Activated CD8-positive, alpha-beta memory T cell treated with anti-CD3 and anti-CD28 coated beads for 4 hours (primary cell): ENCODE measurements at places on chromosomes 1 and 21.
A peak's percentile ranks its signal among the peaks of the same experiment; 100 is the strongest.

- DNase-seq: no peak
Observed at GRCh38 chr1:205216588-205216987, 5.1 kb upstream of the DSTYK start.

DNA sequence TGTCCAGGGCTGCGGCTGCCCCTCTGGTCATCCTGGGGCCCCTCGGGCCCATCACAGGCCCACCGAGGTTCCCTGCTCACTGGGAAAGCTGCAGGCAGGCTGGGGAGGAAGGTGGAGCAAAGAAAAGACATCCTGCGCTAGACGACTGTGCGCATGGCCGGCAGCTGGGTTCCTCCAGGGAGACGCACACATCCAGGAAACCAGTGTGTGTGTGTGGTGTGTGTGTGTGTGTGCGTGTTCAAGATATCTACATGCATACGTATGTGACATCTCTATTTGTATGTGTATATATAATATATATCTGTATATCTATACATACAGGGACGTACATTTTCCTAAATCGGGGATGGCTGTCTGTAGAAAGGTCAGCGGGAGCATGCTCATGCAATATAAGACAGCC, 63.7 kb downstream of the ACOT7 start:
- DNase-seq: no peak

GRCh38 chr1:228901936-228902681, 166.8 kb downstream of the RHOU start:
- no peak for DNase-seq

- no peak for DNase-seq
Observed at GRCh38 chr1:87612956-87613355, 284.3 kb downstream of the LMO4 start.

GRCh38 chr1:95396557-95396956, 162.5 kb downstream of the RWDD3 start:
- no peak for DNase-seq

DNA sequence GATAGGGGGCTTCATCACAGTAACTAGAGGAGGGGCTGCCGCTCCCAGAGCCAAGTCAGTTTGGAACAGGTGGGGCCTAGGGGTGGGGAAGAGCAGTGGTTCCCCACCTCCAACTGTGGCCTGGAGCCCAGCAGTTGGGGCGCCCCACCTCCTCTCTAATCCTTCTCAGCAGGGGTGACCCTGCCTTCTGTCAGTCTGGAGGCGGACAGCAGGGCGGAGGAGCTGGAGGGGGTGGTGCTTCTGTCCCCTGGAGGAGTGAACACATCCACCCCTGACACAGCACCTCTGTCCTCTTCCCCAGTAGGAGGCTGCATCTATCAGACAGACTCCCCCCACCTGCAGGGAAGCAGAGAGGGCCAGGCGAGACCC, 73.8 kb downstream of the MRPL37 start:
- no peak for DNase-seq

DNA sequence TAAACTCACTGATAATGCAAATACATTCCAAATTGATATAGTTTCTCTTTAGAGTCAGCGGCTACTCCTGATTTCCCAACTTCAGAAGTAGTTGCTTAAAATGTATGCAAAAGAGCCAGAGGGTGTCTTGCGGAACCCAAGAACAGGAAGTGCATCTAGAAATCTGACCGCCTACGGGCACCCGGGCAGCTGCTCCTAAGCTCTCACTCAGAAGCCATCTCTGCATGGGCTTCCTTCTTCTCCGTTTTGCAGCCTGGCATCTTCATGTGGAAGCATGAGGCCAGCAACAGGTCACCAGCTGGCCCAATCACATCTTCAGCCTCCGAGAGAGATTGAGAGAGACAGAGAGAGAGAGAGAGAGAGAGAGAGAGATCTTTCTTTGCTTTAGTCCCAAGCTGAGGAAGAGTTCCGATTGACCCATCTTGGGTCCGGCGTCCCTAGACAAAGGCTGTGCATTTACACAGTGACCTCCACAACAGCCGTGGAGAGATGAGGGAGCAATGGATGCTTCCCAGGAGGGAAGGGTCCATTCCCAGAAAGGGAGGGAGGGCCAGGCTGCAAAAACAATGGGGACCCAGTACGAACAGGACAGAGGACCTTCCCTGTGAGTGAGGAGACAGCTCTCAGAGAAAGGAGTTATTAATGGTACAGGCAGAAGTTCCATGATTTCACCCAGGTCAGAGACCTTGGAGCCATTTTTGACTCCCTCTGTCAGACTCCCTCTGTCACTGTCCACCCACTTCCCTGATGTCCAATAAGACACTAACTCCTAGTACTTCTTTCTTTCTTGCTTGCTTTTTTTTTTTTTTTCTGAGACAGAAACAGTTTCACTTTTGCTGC, 28.2 kb upstream of the SLC30A1 start:
- no peak for DNase-seq

- no peak for DNase-seq
Observed at GRCh38 chr1:17001760-17002523, 9.8 kb downstream of the ATP13A2 start.

DNA sequence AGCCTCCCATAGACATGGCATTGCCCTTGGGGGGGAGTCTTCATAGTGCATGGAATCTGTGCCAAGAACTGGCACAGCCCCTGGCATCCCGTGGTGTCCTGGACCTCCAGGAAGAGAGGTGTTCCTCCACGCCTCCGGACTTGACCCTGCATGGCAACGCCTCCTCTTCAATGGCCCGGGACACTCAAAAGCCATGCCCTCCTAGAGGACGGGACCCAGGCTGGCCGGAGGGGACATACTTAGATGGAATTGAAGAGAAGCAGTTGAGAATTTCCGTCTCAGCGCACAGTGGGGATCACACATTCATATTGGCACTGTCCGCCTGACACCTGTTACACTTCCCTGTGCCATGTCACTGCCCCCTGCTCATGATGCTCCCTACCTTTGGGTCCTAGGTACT, 38.4 kb upstream of the TENT5C start:
- no peak for DNase-seq

DNA sequence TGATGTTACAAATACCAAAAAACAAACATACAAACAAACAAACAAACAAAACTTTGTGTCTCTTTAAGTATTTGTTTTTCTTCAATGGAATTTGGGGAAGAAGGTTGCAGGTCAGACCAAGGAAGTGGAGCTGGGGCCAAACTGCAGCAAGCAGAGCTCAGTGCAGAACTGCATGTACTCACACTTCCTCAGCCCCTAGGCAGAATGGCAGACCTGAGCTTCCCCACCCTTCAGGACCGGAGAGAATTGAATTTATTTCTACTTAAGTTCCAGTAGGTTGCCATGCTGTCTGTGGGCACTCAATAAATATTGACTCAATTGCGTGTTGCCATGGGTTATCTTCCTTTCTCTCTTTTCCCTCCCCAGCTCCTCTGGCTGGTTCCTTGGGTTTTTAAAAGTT, 173.6 kb downstream of the PTGER3 start:
- DNase-seq: no peak

- no peak for DNase-seq
Observed at GRCh38 chr1:154411525-154411924, 6.4 kb downstream of the IL6R start.

DNA sequence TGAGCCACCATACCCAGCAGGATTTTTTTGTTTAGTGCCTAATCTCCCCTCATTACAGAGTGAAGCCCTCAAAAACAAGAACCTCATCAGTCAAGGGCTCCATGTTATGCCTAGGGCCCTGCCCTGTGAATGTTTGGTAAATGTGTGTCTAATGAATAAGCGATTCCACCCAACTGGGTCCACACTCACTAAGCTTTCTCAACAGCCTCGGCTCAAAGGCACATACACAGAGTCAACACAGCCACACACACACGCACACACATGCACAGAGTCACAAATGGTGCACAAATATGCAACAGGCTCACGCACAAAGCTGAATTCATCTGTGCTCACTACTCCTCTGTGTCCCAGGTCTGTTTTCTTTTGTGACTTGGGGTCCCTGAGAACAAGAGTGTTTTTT, 11.7 kb upstream of the SYNC start:
- DNase-seq: no peak

DNA sequence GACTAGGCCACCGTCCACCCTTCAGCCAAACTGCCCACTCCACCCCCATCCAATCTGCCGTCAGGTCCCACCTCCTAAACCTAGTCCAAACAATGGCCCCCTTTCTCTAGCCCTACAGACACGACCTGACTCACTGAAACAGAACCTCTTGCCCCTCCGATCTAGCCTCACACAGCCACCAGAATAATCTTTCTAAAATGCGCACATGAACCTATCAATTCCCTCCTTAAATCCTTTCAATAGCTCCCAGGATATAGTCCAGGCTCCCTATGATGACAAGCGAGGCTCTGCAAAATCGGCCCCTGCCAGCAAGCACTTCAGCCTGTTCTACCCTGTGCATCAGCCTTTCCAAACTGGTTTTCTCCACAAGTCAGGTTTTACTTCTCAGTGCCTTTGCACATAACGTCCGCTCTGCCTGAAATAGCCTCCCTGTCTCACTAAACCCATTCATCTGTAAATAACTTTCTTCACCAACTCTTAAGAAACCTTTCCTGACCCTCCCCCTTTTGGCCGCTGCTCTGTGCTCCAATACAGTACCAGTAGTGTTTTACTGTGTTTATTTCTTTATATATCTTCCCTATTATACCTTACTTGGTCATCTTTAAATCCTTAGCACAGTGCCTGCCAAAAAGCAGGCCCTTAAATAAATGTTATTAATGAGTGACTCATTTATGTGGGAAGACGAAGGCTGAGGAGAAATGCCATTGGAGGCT, 9.0 kb upstream of the CDC20 start:
- DNase-seq: no peak

- DNase-seq: no peak
Observed at GRCh38 chr21:33938381-33938780, 22.8 kb upstream of the ATP5PO start.

- DNase-seq: no peak
Observed at GRCh38 chr21:25916226-25916625, 181.5 kb downstream of the GABPA start.

DNA sequence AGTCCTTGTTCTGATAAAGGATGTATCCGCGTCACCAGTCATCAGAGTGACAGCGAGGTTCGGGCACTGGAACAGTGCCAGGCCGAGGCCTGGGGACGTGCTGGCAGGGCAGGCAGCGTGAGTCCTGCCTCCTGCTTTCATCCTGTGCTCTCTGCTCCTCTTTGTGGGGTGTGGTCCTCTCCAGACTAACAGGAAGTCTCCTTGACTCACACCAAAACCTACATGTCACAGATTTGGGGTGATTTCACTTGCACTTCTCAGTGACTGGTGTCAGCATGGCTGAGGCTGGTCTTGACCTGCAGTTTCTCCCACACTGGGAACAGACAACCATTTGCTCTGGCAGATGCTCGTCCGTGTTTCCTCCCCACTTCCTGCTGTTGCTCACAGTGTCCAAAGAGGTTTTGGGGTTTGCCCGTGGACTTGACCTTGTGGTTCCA, 8.8 kb upstream of the NLRP3 start:
- peak; percentile 39 for DNase-seq

- DNase-seq: no peak
Observed at GRCh38 chr1:26003262-26003661, 5.4 kb upstream of the PAFAH2 start.

- DNase-seq: no peak
Observed at GRCh38 chr1:226797151-226797550, 58.1 kb upstream of the ITPKB start.

DNA sequence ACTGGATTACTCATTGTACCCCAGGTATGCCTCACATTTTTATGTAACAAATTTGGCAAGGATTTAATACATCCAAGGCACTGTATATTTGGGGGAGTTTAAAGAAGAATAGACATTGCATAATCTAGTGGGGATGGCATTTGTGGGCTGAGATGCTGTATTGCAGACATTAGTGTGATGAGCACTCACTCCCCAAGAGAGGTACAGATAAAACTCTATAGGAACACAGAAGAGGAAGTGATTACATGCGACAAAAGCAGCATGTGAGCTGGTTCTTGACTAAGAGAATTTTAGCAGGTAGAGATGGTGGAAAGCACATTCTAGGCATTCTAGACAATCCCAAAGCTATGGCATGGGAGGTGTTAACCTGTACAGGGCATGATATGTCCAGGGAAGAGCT, 24.2 kb upstream of the CDC14A start:
- no peak for DNase-seq

DNA sequence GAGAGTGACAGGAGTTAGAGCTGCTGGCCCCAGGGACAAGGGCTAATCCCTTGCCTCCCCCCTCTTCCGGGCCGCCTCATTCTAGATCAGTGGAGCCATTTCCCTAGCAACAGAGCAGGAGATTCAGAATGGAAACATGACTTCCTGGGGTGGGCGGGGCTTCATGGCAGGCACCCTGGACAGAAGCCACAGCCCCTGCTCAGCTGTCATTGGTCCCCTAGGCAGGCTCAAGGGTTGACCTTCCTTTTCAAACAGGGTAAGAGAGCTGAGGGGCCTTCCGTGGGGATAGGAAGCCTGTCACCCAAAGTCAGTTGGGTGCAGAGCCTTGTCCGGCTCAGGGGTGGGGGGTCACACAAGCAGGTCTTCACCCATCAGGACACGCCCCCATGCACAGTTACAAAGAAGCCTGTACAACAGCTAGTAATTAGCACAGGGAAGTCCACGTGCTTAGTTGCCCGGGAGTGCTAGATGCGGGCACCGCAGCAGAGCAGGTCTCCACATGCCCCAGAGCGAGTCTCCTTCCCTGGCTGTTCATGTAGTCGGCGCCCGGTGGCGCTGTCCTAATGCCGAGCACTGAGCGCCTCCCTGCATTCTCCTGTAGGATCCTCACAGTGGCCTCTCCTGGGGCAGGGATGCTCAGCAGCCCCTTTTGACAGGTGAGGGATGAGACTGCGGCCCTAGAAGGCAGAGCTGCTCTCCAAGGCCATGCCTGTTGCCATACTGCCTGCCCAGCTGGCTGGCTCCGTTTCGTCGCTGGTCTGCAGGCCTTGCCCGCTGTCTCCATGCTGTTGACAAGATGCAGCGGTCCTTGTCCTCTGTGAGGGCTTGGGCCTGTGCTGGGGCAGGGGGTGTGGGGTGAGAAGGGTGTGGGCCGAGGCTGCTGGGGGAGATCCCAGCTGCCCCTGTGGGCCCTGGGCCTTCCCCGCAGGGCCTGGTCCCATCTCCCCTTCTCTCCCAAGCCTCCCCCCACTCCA, 5.1 kb downstream of the TMEM201 start:
- no peak for DNase-seq

DNA sequence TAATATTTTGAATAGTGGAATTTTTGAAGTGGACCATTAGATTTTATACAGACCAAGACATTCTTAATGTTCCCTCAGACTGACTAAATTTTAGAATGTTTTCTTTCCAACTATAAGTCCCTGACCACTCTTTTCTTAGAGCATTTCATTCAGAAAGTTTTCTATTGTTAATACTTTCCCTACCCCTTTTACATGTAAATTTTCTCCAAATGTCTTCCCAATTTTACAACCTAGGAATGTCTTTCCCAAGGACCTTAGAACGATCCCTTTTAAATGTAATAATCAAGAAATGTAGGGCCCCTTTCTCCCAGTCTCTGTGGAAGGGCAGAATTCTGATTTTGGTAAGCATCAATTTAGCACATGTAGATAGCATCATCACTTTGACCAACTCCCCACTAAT, 730.0 kb upstream of the B3GALT2 start:
- DNase-seq: no peak

- DNase-seq: no peak
Observed at GRCh38 chr21:46135782-46136395, 19.5 kb downstream of the FTCD start.

GRCh38 chr1:106952776-106953175, 103.7 kb upstream of the PRMT6 start:
- DNase-seq: no peak

GRCh38 chr1:203055161-203055799, 29.0 kb downstream of the PPFIA4 start:
- no peak for DNase-seq
